Stimulated activated CD4-positive, alpha-beta T cell treated with anti-CD3 and anti-CD28 coated beads, Interleukin-1b, Interleukin-23, amount 100 ng/mL, for 48 hours (primary cell): ENCODE measurements at places on chromosomes 2 and 18.

- no peak for DNase-seq
Observed at GRCh38 chr2:135963841-135964240, 21.6 kb downstream of the DARS1 start.

DNA sequence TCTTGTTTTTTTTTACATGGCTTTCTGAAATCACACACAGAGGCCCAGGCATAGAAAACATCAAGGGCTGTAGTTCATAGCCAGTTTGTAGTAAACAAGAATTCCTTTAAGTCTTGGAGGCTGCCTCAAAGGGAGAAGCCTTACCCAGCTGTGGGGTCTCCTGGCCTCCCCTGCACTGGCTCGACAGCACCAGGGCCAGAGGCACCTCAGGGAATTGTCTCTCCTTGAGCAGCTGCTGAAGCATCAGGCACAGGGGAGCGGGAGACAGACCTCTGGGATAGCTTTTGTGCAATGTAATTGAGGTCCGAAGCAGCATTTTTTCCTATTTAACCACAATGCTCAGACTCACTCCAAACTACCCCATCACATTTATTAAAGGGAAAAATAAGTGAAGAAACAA is 209.1 kb downstream of the HRH4 start:
- no peak for DNase-seq

GRCh38 chr2:8570637-8571036 is 111.2 kb upstream of the ID2 start:
- no peak for DNase-seq

- no peak for DNase-seq
Observed at GRCh38 chr2:9074930-9075329, 71.4 kb upstream of the MBOAT2 start.

DNA sequence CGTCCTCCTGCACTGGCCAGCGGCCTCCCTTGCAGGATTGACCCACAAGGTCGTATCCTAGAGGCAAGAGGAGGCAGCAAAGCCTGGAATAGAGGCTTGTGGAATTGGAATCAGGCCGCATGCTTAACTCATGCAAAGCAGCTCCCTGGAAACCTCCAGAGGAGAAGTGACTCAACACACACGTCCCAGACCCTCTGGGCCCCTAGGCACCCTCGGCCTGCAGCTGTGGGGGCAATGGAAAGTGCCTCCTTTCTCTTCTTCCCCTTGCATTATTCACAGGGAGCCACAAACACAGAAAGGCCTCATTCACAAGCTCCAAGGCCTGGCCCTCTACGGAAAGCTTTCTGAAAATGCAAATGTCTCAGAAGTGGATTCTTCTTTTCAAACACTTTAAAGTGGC is 19.6 kb downstream of the SPATA3 start:
- no peak for DNase-seq

GRCh38 chr2:159891917-159892730 is 94.1 kb upstream of the CD302 start:
- no peak for DNase-seq

GRCh38 chr2:72917138-72917876 is at the start of gene EMX1:
Gene EMX1, plus strand, starts transcription at chr2:72917519. Its CDS starts 334 bp downstream, at chr2:72917853.
- DNase-seq, result peak; percentile 58

- no peak for DNase-seq
Observed at GRCh38 chr2:14524803-14525080, 107.8 kb upstream of the LRATD1 start.

GRCh38 chr2:70199320-70199864 is 8.6 kb upstream of the C2orf42 start:
- no peak for DNase-seq

- DNase-seq, result no peak
Observed at GRCh38 chr2:86372641-86373502, 35.4 kb upstream of the REEP1 start.

DNA sequence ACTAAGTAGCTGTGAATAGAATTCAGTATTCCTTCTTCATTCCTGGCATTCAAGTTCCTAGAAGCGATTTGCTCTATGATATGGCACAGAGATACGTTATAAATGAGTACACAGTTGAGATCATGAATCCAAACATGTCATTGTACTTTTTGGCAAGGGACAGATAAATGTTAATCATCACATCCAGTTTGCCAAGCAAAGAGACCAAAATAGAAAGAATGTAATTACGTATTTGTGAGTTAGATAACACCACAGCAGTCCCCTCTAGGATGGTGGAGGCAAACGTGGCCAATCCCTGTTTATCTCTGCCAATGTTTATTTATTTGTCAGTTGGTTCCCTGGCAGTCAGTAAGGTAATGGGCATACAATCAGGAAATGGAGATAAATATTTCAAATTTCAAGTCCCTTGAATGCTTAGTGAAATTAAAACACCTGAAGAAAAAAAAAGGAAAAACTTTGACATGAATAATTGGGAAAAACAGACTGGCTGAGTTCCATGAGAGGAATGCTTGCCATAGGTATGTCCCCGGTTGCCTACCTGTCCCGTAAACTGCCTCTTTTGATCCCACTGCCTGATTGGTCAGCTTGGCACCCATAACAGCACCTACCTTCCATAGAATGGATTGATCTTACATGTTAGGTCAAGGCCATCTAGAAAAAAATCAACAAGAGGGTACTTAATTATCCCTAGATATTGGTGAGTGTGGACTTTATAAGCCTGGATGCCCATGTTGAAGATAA is 451.1 kb upstream of the NETO1 start:
- DNase-seq, result no peak

- DNase-seq, result no peak
Observed at GRCh38 chr2:83071914-83072313, 1387.2 kb downstream of the SUCLG1 start.
